NCI-H2081 treated with DMSO at 0.1 percent for 48 hours (cell line): ENCODE measurements at places on chromosomes 11 and 22.

DNA sequence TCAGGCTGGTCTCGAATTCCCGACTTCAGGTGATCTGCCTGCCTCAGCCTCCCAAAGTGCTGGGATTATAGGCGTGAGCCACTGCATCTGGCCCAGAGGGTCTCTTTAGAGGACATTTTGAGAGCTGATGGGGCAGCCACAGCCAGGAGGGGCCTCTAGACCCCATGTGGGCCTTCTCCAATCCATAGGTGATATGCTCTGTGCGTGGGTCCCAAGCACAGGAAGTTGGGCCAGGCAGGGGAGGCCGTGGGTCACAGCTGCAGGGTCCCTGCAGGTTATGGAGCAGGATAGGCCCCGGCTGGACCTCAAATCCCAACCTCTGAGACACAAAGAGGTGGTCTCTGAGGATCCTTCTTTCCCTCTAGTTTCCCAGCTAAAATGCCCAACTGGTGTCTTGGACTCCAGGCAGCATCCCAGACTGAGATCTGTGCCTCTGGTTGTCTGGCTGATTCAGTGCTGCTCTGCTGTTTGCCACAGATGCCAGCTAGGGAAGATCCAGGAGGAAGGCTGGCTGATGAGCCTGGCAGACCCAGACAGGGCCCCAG is 1.5 kb downstream of the LRRC75B start:
- DNase-seq: no peak

- DNase-seq: no peak
These were observed 104.6 kb downstream of the SIK3 start for GRCh38 chr11:116993599-116993998.

DNA sequence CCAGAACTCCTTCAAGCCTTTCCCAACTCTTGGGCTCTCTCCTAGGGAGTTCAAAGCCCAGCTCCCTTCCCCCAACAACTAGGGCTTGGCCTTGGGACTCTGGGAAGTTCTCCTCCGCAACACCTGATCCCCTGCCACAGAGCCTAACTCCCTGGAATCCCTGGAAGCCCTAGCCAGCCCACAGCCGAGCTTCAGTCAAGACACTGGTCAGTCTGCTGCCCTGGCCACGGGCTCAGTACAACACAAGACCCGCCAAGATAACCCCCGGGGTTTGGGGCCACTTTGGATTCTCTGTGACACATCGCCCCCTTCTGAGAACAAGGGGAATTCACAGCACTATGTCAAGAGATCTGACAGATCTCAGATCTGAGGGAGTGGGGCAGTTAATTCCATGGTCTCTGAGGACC is 58.3 kb downstream of the SLC22A12 start:
- DNase-seq: no peak

DNA sequence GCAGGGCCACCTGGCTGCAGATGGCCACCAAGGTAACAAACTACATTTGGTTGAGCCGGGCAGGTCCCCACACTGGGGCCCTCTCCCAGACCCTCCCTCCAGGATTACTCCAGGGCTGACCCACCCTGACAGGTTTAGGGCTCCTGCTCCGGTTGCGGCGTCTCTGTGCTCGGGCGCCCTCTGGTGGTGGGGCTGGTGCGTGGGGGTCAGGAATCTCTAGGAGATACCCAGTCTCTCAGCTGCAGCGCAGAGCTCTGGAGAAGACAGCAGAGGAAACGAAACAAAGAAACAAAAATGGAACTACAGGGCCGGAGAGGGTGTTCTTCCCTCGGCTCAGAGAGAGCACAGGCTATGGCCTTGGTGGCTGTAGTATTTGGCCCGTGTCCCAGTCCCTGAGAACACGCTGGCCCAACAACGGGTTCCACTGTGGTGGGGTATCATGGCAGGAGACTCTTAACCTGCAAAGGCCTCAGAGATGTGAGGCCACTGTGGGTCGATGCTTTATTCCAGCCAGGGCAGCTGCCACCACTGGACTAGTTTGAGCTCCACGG is 2.4 kb downstream of the C11orf96 start:
- DNase-seq: no peak

- DNase-seq: no peak
These were observed 49.9 kb downstream of the ALX4 start for GRCh38 chr11:44260081-44260480.

DNA sequence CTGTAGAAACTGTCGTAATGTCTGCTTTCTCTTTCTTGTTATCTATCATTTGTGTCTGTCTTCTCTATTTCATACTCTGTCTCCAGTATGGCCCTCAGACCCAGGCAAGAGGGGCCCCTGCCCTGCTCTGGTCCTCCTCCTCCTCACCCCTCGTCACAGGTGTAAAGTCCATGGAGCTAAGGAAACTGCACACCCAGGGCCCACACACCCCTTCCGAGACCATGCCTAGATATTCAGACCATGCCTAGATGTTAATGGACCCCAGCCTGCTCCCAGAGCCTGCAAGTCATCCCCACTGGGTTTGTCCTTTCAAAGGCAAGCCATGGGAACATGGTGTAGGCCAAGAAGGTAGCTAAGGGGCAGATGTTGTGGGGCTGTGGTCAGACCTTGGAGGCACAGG is 24.1 kb upstream of the ANO1 start:
- DNase-seq: no peak

DNA sequence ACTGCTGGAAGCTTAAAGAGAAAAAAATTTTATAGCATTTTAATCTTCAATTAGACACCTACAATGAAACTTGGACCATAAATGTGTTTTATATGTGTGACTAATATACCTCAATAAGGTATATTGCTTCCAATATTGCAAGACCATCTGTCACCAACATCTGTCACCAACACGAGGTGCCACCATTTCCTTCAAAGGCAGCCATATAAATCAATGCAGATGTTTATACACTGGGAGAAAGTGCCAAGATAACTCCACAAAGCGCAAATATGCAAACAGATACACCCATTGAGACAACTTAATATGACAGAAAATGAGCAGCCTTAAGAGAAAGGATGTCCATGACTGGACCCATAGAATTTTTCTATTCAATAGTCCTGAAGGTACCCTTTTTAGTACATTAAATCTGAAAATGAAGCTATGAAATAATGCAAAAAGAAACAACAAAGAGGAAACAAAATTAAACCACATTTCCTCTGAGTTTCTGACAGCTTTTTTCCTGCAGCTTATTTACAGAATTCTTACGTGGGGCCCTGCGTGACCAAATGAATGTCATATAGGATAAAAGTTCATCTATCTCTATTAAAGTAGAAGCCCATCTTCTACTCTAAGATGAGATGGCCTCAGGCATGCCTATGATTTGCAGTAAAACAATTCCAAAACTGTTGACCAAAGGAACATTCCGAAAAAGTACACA is 12.5 kb downstream of the MPZL3 start:
- DNase-seq: no peak

DNA sequence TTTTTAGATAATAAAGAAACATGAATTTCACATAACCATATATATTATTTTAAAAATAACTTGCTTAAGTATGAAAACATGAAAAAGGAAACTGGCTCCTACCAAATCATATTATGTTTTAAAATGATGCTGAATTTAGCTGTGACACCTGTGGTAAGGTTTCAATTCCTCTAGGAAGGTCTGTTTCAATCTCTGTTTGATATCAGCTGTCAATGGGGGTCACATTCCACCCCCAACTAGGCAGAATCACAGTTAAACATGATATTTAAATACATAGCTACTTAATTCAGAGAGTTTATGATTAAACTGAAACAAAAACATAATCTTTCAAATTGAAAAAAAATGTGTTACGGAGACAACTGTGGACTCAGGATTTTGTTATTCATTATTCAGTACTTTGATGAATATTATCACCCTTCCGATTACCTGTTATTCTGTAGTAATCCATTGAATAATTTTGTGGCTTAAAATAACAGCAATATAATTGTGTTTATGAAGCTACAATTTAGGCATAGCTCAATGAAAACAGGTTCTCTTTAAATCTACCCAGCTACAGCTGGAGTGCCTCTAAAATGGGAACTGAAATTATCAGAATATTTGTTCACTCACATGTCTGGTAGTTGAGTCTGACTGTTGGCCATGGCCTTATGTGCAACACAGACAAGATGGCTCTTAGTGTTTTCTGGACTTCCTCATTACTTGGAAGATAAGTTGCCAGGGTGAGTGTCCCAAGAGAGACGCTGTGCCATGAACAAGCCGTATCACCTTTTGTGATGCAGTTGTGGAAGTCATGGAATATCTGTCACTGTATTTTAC is 244.6 kb upstream of the ANO3 start:
- DNase-seq: no peak

- DNase-seq: no peak
These were observed 146.2 kb downstream of the DBX1 start for GRCh38 chr11:20014067-20014402.

GRCh38 chr22:23419171-23419570 is 160.9 kb downstream of the IGLL1 start:
- no peak for DNase-seq

DNA sequence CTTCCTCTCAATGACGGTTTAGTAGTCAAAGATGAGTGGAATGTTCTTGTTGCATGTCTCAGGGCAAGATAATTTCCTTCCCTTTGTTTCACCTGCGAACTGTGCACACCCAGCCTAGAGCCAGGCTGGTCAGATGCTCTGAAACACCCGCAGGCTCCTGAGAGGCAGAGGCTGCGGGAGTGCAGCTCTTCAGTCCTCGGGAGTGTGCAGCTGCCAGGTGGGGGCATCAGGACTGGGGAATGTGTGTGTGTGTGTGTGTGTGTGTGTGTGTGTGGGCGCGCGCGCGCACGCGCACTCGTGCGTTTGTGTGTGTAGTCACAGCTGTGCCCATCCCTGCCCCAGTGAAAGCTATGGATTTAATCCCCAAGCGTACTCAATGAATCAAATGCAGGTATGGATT is 136.2 kb upstream of the NTM start:
- DNase-seq: no peak
